ENCODE measurements at places on chromosomes 5 and 9.

GRCh38 chr9:32969270-32969669 lies 32.2 kb downstream of the APTX start:
- DNase-seq, result no peak

DNA sequence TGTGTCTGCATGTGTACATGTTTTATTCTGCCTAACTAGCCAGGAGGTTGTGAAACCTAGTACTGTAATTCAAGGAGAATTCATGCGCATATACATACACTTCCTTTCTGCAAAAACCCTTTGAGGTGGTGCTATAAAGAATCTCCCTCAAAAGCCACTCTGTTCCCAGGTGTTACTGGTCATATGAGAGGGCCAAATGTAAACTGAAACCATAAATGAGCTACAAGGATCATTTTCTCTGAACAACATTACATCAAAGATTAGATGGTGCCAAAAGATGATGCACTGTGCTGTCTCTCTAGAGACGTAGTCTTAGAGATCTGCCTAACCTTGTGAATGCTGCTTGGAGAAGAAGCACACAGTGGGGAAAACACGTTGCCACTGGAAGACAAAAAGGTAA lies 15.7 kb downstream of the NREP start:
- no peak for DNase-seq

- no peak for DNase-seq
Measured at GRCh38 chr5:151067632-151068432, 13.0 kb downstream of the TNIP1 start.

- no peak for DNase-seq
Measured at GRCh38 chr5:107359033-107359915, 311.5 kb downstream of the EFNA5 start.

GRCh38 chr5:135875567-135875966 lies 20.1 kb downstream of the IL9 start:
- DNase-seq, result no peak

GRCh38 chr9:97907632-97908031 lies 14.7 kb downstream of the TRMO start:
- no peak for DNase-seq

DNA sequence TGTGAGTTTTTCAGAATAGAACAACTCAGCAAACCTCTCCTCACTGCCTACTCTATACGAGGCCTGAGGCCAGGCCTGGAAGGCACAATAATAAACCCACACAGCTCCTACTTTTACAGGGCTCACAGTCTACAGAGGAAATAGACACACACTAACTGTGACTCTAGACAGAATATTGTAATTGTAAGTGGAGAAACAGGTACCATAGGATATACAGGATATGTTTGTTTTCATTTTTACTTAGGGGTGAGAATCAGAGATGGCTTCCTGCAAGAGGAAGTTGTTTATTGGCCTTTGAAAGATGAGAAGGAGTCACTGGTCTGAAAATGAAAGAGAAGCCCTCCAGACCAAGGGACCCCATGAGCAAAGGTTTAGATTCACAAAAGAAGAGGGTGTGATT lies 35.8 kb upstream of the TGFBR1 start:
- DNase-seq, result no peak

DNA sequence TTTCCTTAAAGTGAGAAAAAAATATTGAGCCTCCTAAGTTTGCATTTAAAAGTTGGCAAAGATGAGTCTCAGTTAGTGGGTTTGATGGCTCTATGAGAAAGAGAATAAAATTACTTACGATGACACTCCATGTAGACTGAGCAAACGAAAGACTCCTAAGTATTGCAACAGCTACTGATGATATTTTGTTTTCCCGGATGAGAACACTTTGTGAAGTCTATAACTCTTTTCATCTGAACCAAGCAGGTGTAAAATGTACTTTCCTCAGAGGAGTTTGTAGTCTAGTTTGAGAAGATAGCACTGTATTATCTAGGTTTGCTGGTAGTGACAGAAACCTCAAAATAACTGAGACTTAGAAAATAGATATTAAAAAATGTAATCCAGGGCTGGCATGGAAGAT lies 1.7 kb upstream of the ITK start:
- DNase-seq, result no peak

DNA sequence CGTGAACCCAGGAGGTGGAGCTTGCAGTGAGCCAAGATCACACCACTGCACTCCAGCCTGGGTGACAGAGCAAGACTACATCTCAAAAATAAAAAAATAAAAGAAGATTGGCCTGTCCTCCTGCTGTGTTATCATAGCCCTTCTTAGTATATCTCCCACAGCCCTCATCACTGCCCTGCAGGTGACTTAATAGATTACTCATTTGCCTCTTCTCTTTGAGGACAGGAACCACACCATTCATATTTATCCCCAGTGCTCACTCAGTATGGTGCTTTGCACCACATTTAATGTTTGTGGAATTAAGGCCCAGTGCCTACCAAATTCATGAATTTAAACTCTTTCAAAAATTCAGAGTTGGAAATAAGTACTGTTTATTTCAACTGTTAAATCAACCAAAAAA lies 10.3 kb downstream of the IDNK start:
- no peak for DNase-seq

DNA sequence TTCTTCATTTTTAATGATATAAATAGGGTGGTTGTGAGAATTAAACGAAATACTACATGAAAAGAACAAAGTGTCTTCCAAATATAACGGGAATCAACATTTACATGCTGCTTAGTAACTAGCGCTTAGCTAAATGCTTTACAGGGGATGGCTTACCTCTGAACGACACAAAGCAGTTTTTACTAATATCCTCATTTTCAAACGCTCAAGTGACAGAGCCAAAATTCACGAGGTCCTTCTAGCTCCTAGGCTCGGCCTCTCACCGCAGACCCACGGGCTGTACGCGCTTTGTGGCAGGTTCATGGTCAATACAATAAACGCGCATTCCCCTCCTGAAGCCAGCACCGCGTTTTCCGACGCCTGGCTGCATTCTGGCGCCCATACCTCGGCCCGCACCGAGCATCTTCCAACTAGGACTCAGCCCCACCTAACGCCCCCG lies 442 bp downstream of the ZNF510 start:
- no peak for DNase-seq

- no peak for DNase-seq
Measured at GRCh38 chr5:175659546-175660253, 1.8 kb downstream of the HRH2 start.

DNA sequence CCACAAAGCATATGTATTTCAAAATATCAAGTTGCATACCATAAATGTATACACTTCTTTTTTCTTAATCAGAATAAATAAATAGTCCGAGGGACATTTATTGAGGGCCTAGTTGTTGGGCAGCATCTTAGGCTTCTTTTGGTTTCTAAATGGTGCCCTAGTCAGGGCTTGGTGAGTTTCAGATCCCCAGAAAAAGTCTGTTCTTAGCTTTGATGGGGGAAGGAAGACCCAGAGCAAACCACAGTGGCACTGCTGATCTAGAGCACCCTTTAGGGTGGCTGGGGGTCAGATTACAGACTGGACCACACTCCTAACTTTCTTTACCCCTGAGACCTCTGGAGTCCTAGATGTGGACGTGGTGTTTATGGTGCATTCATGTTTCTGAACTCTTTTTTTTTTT lies 97.8 kb downstream of the C9orf152 start:
- DNase-seq, result no peak

GRCh38 chr5:137641148-137641547 lies 94.7 kb downstream of the KLHL3 start:
- DNase-seq, result no peak

GRCh38 chr5:12467799-12468198 lies 563.6 kb upstream of the CTNND2 start:
- DNase-seq, result no peak

DNA sequence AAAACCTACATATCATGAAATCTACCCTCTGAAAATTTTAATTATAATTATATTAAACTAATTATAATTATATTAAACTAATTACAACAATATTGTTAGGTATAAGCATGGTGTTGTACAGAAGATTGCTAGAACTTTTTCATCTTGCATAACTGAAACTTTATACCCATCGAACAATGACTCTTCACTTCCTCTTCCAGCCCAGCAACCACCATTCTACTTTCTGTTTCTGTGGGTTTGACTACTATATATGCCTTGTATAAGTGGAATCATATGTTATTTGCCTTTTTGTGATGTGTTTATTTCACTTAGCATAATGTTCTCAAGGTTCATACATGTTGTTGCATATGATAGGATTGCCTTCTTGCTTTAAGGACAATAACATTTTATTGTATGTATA lies 274.2 kb upstream of the CCNH start:
- DNase-seq, result no peak

- DNase-seq, result no peak
Measured at GRCh38 chr9:86550401-86550800, 196.2 kb upstream of the TUT7 start.

DNA sequence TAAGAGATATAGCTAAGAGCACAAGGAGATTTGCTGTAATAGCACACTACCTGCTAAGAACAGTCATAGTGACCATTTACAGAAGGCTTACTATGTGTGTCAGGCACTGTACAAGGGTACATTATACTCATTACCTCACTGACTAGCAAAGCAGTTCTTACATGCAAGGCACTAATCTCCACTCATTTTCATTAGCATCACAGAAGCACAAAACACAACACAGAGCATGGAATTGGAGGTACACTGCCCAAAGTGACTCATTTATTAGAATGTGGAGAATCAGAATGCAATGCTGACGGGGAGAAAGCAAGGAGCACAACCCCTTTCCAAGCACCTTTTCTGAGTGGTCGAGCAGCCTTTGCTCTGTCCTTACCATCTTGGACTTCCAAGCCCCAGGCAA lies 169.7 kb downstream of the ENTREP1 start:
- DNase-seq, result no peak

- DNase-seq, result no peak
Measured at GRCh38 chr9:88852794-88853193, 138.5 kb upstream of the S1PR3 start.

DNA sequence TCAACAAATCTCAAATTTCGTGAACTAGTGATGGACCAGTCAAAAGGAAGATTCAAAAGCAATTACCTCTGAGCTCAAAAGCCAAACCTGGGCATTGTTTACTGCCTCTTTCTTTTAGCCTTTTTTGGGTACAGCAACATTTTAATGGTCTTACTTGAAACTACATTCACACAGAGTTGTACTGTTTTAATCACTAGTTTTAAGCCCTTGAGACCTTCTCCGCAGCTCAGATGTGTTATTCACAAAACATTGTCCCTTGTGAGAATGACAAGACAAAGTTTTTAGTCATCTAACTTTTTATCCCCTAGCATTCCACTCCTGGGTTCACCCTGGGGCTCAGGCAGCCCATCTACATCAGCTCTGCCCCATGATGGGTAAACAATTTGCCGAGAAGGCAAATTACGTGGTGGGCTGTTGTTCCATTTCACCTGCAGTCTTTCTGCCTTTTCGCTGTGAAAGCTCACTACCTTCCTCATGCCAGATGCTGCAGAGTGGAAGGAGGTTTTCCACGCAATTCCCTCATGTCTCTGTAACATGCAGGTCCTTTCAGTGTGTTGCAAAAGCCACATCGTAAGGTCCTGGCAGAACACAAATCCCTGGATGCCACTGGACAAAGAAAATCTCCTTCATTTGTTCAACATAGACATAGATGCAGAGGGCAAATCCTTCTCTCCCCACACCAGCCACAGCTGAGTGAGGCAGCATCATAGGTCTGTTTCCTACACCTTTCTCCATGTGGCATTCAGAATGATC lies 175.7 kb downstream of the EBF1 start:
- DNase-seq, result no peak

DNA sequence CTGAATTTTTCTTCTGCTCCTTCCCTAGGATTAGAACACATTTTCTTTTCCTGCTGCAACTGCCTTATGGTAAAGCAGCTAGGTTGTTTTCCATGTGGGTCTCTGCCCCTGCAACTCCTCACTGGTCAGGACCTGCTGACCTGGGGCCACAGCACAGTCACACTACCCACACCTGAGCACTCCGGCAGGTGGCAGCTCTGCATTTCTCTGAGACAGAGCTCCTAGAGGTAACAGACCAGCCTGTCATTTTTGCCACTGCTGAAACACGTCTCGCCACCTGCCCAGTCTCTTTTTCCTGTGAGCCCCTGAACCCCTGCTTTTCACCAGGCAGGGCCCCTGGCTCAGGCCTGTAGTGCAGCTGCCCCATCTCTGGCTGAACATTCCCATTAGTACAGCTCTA lies 609.6 kb downstream of the HINT1 start:
- no peak for DNase-seq

DNA sequence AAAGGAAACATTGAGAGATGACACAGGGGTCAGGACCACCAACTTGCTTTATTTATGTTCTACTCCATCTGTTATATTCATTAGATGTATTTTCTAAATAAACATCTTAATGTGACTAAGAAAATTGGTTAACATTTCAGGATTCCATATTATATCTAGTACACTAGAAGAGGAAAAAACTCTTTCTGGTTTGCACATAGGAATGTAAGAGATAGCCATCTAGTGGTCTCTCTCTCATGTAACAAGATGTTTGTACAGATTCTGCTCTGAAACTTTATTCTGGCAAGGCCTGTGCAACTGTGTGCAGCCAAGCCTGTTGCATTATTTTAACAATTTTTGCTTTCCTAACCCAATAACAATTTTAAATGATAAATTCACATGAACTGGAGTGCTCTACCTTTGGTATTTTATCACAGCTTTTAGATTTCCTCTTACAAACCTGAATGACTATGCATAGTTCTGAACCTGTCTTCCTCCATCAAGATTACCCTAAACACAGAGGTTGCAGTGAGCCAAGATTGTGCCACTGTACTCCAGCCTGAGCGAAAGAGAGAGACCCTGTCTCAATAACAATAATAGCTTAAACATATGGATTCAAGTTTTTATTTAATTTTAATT lies 148.2 kb downstream of the GIN1 start:
- DNase-seq, result no peak

DNA sequence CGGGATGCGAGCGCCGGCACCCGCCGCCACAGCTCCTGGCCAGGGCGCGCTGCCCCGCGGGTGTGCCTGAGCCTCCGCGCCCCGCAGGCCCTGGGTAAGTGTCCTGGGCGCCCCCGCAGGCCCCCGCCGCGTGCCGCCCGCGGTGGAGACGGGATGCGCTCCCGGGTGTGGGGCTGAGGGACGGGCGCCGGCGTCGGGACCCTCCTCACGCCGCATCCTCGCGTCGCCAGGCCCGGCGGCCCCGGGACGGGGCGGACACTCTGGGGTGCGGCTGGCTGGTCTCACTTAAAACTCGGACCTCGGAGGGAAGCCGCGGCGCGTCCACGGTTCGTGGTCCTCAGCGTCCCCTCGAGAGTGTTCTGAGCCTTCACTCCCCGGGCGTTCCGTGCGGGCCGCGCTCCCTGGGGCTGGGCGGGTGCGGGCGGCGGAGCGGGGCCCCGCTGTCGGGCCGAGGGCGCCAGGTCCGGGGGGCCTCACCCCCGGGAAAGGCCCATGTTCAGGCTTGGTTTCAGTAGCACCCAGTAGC lies 275 bp downstream of the AHRR start:
- DNase-seq, result no peak

- no peak for DNase-seq
Measured at GRCh38 chr5:167049771-167050567, 1241.5 kb upstream of the WWC1 start.

GRCh38 chr9:109010746-109011145 lies 2.6 kb downstream of the CTNNAL1 start:
- DNase-seq, result no peak

Data from stimulated activated CD4-positive, alpha-beta T cell treated with anti-CD3 and anti-CD28 coated beads, TNF-alpha, amount 100 ng/mL, for 1 hour (primary cell).